ENCODE measurements at places on chromosomes 7 and 10. TPM values are rescaled to one million over a fixed set of nuclear protein-coding genes. Genes with fewer than 3 reads are reported as not detected.

OR2A7 gene
- not detected for total RNA-seq

HOXA2 gene
- 0.85 TPM for total RNA-seq

PRLHR gene
- not detected for total RNA-seq

CLDN4 gene
- total RNA-seq, result 5.2 TPM

CH25H gene
- total RNA-seq, result 0.64 TPM

PDGFA gene
- 35.9 TPM for total RNA-seq

FBXO24 gene
- total RNA-seq, result 0.35 TPM

OR6V1 gene
- not detected for total RNA-seq

ZMYND11 gene
- 35.0 TPM for total RNA-seq

PPP1R17 gene
- not detected for total RNA-seq

TMEM130 gene
- 0.30 TPM for total RNA-seq

UCN3 gene
- total RNA-seq, result not detected

CLRN3 gene
- total RNA-seq, result not detected

ELFN1 gene
- 0.37 TPM for total RNA-seq

BAZ1B gene
- total RNA-seq, result 50.4 TPM

TMEM184A gene
- total RNA-seq, result 8.1 TPM

PLEKHS1 gene
- total RNA-seq, result 0.06 TPM

SLC29A3 gene
- 27.7 TPM for total RNA-seq

SCIN gene
- total RNA-seq, result 0.39 TPM

TEX47 gene
- not detected for total RNA-seq

ADAM8 gene
- total RNA-seq, result 2.2 TPM

TRIM73 gene
- 1.4 TPM for total RNA-seq

CLIP2 gene
- 11.8 TPM for total RNA-seq

ATOH7 gene
- 0.08 TPM for total RNA-seq

GRIFIN gene
- not detected for total RNA-seq
